Stimulated activated CD4-positive, alpha-beta T cell treated with anti-CD3 and anti-CD28 coated beads, Interleukin-1b, Interleukin-23, amount 100 ng/mL, for 1 hour (primary cell): ENCODE measurements at places on chromosomes 1 and 21.
A peak's percentile ranks its signal among the peaks of the same experiment; 100 is the strongest.

DNA sequence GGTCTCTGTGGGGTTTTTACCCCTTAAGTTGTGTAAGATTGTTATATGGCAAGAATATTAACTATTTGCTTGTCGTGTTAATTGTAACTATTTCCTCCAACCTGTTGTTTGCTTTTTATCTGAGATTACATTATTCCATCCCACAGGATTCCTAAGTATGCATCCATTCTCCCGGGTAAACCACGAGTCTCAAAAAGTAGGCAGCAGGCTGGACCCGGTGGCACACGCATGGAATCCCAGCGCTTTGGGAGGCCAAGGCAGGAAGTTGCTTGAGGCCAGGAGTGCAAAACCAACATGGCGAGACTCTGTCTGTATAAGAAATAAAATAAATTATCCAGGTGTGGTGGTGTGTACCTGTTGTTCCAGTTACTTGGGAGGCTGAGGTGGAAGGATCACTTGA lies 12.6 kb upstream of the RSPO1 start:
- no peak for DNase-seq

- DNase-seq: no peak
Observed at GRCh38 chr1:170168265-170168664, 22.5 kb downstream of the NTMT2 start.

DNA sequence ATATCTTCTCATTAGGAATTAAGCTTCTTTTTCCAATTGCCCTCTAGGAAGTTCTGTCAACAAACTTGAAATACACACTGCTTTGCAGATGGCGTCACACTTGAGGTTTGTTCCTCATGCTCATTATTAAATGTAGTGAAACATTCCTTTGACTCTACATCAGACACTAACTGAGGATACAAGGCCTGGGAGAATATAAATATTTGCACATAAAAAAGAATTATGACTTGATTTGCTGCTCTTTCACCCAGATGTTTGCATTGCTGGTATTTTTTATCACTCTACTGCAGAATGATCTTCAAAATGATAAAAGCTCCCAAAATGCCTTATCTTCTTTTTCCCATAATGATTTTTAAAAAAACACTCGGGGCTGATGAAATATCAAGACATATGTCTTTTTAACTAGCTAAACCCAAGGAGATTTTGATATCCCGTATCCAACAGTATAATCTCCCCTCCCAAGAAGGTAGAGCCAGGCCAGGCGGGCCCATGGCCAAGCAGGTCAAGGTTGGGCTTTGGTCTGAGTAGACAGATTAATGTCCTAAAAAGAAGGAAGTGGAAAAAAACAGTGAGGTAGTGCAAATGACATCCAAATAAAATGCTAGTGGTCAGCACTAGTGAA lies 264.6 kb downstream of the HHIPL2 start:
- no peak for DNase-seq

DNA sequence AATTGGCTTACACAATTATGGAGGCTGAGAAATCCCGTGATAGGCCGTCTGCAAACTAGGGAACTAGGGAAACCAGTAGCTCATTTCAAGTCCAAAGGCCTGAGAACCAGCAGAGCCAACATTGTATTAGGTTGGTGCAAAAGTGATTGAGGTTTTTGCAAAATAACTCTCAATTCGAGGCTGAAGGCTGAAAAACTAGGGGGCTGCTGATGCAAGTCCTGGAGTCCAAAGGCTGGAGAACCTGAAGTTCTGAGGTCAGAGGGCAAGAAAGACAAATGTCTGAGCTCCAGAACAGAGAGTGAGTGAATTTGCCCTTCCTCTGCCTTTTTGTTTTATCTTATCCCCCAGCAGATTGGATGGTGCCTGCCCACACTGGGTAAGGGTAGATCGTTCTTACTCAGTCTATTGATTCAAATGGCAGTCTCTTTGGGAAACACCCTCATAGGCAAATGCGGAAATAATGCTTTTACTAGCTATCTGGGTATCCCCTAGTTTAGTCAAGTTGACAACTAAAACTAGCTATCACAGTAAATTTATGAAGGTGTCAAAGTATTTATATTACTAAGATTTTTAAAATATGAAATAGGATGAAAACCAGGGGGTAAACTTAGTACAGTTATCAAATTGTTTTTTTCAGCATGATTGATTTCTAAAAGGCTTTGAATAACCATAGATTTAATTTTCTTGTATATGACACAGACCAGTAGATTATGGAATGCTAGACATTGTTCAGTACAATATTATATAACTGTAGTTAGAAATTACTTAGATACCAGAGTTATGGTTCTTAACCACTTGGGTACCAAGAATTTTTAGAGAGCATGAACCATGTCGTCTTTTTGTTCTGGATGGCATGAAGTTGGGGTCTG lies 15.4 kb downstream of the RABGAP1L start:
- DNase-seq: no peak

- no peak for DNase-seq
Observed at GRCh38 chr1:68120136-68120791, 69.8 kb upstream of the DIRAS3 start.

- DNase-seq: no peak
Observed at GRCh38 chr1:229093238-229093540, 177.7 kb upstream of the RAB4A start.

GRCh38 chr1:70994753-70995268 lies 52.8 kb downstream of the PTGER3 start:
- no peak for DNase-seq

DNA sequence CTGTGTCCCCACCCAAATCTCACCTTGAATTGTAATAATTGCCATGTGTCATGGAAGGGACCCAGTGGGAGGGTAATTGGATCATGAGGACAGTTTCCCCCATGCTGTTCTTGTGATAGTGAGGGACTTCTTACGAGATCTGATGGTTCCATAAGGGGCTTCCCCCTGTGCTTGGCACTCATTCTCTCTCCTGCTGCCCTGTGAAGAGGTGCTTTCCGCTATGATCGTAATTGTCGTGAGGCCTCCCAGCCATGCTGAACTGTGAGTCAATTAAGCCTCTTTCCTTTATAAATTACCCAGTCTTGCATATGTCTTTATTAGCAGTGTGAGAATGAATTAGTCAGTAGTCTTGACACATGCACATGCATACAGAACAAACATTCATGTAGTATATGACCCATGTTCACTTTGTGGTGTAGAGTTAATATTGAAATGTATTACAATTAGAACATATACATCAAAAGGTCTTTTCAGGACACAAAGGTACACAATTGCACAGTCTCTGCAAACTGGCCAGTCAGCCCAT lies 16.9 kb upstream of the IFI16 start:
- DNase-seq: no peak

DNA sequence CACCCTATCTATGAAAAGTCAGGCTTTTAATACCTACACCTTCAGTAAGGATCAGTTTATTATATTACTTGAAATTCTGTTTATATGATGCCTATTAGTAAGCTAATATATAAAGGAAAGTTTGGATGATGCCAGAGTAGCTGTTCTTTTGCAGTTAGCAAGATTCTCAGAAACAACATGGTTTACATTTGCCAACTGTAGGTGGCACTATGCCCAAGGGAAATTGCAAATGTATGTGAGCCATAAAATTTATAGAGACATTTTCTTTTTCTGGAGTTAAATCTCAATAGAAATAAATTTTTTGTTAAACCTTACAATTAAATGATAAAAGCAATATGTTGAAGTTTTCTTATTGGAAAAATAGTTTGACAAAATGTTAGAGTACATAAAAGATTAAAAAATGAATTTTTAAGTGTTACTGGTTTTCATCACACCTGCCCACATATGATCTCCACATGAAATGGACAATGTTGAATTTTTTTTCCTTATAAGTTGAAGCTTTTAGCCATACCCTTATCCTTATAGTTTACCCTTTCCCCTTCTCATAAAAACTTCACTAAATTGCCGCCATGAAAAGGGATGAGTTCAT lies 32.1 kb upstream of the EPHX4 start:
- DNase-seq: peak; percentile 14
